Mucosa of gallbladder (tissue), 1 donor: ENCODE measurements at places on chromosomes 4 and X.

DNA sequence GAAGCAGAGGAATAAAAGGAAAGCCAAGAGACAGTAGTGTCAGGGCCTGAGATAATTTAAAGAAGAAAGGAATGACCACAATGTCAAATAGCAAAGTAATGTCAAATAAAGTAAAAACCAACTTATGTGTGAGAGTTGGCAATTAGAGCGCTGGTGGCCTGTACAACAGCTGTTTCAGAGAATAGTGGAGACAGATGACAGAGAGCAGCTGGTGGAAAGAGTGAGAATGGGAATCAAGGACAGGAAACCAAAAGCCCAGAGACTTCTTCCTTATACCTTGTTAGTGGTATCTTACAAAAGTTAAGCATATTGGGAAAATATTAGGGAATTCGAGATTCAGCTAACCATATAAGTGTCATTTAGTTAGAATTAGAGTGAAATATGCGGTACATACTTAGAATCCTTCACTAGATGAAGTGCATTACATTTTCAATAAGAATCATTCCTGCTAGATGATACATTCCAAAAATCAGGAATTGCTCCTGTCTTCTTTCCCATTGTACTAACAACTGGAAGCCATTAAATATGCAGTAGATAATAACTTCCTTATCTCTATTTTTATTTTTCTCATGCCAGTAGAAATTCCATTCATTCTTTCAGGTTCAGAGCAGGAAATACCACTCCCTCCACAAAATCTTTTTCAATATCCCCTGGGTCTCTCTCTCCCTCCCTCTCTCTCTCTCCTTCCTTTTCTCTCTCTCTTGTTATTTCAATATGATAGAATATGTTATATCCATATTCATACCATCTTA is 525.4 kb downstream of the CENPC start:
- no peak for DNase-seq

- DNase-seq = no peak
Observed at GRCh38 chr4:77022560-77023179, 53.1 kb downstream of the CCNI start.

GRCh38 chrX:38999967-39000745 is 198.9 kb downstream of the MID1IP1 start:
- no peak for DNase-seq

GRCh38 chr4:147059064-147059731 is 113.5 kb upstream of the TTC29 start:
- no peak for DNase-seq

DNA sequence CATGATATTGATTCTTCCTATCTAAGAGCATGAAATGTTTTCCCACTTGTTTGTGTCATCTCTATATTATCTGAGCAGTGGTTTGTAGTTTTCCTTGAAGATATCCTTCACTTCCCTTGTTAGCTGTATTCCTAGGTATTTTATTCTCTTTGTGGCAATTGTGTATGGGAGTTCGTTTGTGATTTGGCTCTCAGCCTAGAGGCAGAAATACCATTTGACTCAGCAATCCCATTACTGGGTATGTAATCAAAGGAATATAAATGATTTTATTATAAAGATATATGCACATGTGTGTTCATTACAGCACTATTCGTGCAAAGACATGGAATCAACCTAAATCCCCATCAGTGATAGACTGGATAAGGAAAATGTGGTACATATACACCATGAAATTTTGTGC is 172.7 kb upstream of the IL15 start:
- DNase-seq = no peak

DNA sequence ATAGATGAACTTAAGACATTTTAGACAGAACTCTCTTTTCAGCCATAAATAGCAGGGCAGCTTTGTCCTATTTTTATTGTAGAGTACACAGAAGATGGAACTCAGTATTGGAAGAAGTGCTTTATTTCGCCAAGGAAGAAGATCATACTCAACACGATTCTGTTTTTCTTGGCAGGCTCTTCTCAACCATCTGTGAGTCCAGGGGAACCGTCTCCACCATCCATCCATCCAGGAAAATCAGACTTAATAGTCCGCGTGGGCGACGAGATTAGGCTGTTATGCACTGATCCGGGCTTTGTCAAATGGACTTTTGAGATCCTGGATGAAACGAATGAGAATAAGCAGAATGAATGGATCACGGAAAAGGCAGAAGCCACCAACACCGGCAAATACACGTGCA is 37.6 kb downstream of the KIT start:
- no peak for DNase-seq

DNA sequence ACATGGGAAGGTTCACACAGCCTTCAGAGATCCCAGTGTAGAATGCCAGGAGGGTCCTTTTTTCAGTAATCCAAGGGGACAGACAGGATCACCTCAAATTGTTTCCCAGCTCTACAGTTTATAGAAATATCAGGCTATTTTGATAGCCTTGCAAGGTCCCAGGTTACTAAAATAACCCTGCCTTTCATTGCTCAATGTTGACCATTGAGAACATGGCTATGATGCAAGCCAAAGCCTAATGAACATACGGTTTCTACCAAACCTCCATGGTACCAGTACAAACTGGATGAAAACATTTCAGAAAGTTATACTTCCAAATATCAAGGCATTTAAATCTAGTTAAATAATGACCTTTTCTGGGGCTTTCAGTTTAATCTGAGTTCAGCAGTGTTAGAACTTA is 151.5 kb downstream of the PLS3 start:
- no peak for DNase-seq

DNA sequence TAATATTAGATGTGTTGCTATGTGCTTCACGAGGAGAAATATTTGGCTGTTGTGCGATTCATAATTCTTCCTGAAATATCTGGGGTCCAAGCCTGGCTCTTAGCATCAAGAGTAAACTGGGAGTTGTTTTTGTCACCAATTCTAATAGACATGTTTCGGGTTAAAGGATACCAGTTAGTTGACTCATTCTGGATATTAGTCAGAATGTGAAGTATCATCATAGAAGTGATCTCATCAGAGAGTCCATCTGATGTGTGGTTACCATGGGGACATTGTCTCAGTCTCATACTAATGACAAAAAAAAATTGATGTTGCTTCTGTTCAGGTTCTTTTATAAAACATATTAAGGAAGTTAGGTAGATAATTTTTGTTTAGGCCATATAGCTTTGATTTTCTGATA is 57.2 kb upstream of the MTMR1 start:
- DNase-seq = no peak

DNA sequence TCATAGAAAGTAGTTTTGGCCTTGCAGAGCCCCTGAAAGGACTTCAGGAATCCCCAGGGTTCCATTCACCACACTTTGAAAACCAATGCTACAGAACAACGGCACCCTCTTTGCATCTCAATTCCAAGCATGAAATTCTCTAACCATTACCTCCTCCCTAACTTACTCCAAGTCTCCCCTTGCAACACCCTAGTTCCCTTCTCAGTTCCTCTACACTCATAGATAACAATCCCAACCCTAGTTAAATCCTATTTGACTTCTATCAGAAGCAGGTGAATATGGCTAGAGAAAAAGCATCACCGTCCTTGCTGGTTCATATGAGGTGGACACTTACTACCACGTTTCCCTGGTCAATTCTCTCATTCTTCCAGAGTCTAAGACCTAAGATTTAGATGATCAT is 2.4 kb downstream of the RCHY1 start:
- no peak for DNase-seq
